ENCODE measurements at places on chromosomes 3 and 15. TPM values are rescaled to one million over a fixed set of nuclear protein-coding genes. Genes with fewer than 3 reads are reported as not detected.

GRCh38 chr3:43320288-43320687 is 33.9 kb downstream of the SNRK start:
- peak overlapping the region; percentile 78 for H3K27ac ChIP-seq
- no peaks in the 10 kb centered on the region for H3K36me3 ChIP-seq
- DNase-seq: no peak
- peaks cover 84% of the 10 kb centered on the region for H3K4me1 ChIP-seq
- no peak overlapping the region for H3K4me3 ChIP-seq
- H3K27me3 ChIP-seq: no peaks in the 10 kb centered on the region

The PIERCE2 gene
- total RNA-seq: 8.7 TPM

DNA sequence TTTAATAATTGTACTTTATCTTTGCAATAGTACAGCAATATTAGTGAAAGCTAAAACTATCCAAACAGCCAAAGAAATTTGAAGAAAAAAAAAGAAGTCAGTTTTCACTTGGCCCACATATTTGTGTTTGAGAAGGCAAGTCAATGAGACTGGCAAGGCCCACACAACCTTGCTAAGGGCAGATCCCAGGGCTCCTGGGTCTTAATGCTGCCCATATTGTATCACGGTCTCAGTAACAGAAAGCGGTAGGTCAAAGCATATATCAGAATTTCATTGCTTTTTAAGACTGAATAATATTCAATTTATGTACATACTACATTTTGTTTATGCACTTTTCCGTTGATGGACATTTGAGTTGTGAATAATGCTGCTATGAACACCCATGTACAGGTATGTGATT is 262.0 kb upstream of the TOPAZ1 start:
- H3K36me3 ChIP-seq: no peaks in the 10 kb centered on the region
- peaks cover 80% of the 10 kb centered on the region for H3K27me3 ChIP-seq
- H3K27ac ChIP-seq: no peak overlapping the region
- H3K4me3 ChIP-seq: no peak overlapping the region
- no peaks in the 10 kb centered on the region for H3K4me1 ChIP-seq
- DNase-seq: no peak

GRCh38 chr3:178900029-178900646 is 171.5 kb downstream of the ZMAT3 start:
- no peaks in the 10 kb centered on the region for H3K36me3 ChIP-seq
- H3K4me3 ChIP-seq: no peak overlapping the region
- H3K27me3 ChIP-seq: no peaks in the 10 kb centered on the region
- no peak for DNase-seq

The TERC gene
- 3.8 TPM for total RNA-seq

The SH2D7 gene
- not detected for total RNA-seq

DNA sequence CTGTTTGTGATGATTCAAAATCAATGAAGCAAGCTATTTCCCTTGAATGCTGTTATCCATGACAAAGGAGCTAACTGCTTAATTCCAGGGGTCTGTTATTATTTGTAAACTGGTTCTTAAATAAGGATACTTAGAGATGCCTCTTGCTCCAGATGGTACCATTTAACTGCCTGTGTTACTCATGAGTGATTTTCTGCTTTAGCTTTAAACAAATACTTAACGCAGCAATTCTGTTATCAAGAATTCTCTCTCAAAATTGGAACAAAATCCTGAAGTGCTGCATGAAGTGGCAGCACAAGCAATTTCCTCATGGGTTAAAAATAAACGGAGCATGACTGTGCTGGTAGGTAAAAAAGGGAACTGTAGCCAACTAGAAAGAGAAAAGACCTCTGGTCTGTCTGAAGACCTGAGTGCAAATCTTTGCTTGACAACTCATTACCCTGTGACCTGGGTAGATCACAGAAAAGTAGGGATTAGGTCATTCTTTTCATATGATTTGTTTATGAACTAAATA is 62.5 kb upstream of the GBE1 start:
- H3K36me3 ChIP-seq: no peaks in the 10 kb centered on the region
- peak overlapping the region; percentile 42 for H3K27ac ChIP-seq
- peaks cover 18% of the 10 kb centered on the region for H3K4me1 ChIP-seq
- H3K4me3 ChIP-seq: no peak overlapping the region

All from left ventricle myocardium inferior (tissue), 1 donor.